ENCODE measurements at places on chromosomes 2 and 18.

DNA sequence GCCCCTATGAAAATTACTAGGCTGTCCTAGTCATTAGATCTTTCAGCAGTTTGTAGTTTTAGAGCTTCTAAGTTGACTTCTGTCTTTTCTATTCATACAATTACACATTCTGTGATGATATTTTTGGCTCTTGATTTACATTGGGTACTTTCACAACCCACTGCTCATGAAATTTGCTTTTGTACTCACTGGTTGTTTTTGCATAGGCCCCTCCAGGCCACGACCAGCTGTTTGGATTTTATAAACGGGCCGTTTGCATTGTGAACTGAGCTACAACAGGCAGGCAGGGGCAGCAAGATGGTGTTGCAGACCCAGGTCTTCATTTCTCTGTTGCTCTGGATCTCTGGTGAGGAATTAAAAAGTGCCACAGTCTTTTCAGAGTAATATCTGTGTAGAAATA lies 193.8 kb downstream of the RPIA start:
- no peak for DNase-seq
- no peak overlapping the region for H3K4me3 ChIP-seq
- peaks cover 11% of the 10 kb centered on the region for H3K27me3 ChIP-seq
- no peak overlapping the region for H3K27ac ChIP-seq
- no peaks in the 10 kb centered on the region for H3K4me1 ChIP-seq

DNA sequence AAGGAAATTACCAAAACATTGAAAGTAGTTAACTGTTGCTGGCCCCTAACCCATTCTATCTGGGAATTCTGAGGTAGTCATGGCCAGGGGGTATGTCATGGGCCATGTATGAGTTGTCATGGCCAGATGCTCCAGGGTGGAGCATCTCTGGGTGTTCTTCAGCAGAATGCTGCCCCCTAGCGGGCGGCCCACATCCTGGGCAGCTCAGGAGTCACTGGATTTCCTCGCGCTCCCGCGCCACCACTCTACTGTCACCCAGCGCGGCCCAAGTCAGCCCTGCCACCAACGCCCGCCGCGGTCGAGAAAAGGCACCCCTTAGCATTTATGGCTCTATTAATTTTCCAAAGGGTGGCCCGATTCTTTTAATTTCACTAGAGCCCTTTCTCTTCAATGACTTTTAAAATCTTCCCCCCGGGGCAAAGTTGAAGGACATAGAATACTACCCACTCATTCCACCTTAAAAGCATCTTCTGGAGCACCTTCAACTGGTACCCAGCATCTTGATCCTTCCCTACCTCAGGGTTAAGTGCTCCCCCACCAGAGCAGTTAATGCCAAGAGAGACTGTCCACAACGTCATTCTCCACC lies 41.6 kb downstream of the PKDCC start:
- no peak for DNase-seq
- H3K4me1 ChIP-seq = peaks cover 25% of the 10 kb centered on the region
- no peak overlapping the region for H3K27ac ChIP-seq
- H3K36me3 ChIP-seq = no peaks in the 10 kb centered on the region
- H3K4me3 ChIP-seq = no peak overlapping the region

- no peaks in the 10 kb centered on the region for H3K27me3 ChIP-seq
- H3K4me3 ChIP-seq = no peak overlapping the region
- peaks cover 2% of the 10 kb centered on the region for H3K36me3 ChIP-seq
- peaks cover 86% of the 10 kb centered on the region for H3K4me1 ChIP-seq
- H3K27ac ChIP-seq = peak overlapping the region; percentile 93
These were observed 27.7 kb downstream of the SH3BP4 start for GRCh38 chr2:234979204-234980167.

- no peaks in the 10 kb centered on the region for H3K36me3 ChIP-seq
- H3K27me3 ChIP-seq = peaks cover 6% of the 10 kb centered on the region
- no peak overlapping the region for H3K4me3 ChIP-seq
- H3K27ac ChIP-seq = no peak overlapping the region
- H3K4me1 ChIP-seq = no peaks in the 10 kb centered on the region
- DNase-seq = no peak
These were observed 261.3 kb upstream of the STON1 start for GRCh38 chr2:48268671-48269070.

GRCh38 chr18:37668971-37669747 lies 103.6 kb upstream of the CELF4 start:
- peak; percentile 72 for DNase-seq
- no peak overlapping the region for H3K27ac ChIP-seq
- H3K4me3 ChIP-seq = no peak overlapping the region

GRCh38 chr2:147288131-147288530 lies 556.7 kb upstream of the ACVR2A start:
- no peak for DNase-seq
- no peaks in the 10 kb centered on the region for H3K27me3 ChIP-seq
- H3K4me3 ChIP-seq = no peak overlapping the region

DNA sequence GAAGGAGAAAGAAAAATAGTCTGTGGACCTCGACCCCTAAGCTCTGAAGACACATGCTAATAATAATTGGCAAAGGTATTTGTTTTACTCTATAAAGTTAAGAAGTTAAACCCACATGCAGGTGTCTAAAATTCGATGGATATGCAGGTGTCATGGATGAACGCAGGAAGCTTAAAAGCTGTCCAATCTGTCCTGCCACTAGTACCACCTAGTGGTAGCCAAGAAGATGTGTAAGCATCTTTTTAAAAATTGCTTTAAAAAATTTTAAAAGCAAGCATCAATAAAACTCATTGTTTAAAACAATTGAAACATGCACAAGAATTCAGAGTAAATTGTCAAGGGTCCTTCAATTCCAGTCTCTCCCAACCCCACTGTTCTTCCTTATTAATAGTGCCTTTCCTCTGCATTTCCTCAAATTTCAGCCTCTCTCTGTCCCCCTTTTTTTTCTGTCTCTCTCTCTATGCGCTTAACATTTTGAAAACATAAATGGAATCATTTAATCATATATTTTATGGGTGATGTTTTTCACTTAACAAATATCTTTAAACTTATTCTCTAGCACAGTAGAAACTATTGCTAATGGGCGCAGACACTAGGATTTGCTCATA lies 30.6 kb upstream of the PPP3R1 start:
- no peak overlapping the region for H3K27ac ChIP-seq
- H3K27me3 ChIP-seq = no peaks in the 10 kb centered on the region
- no peak for DNase-seq
- H3K4me1 ChIP-seq = peaks cover 1% of the 10 kb centered on the region

DNA sequence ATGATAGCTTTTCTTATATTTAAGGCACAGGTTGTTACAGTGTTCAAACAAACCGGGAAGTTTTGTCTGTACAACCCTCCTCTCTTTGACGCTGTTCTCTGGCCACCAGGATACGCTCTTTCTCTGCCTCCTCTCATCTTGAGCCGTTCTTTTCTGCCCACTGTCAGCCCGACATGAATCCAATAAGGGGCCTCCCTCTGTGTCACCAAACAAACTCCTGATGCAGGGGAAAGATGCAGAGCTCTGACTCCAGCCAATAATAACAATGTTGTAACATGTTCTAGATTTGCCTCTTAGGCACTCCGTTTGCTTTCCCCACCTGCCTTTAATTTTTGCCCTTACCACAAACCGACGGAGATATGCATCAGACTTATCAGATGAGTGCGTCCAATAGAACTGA lies 449.3 kb downstream of the SLC4A3 start:
- H3K36me3 ChIP-seq = no peaks in the 10 kb centered on the region
- H3K27ac ChIP-seq = peak overlapping the region; percentile 96
- no peaks in the 10 kb centered on the region for H3K27me3 ChIP-seq
- H3K4me3 ChIP-seq = peak overlapping the region; percentile 6
- peaks cover 71% of the 10 kb centered on the region for H3K4me1 ChIP-seq

DNA sequence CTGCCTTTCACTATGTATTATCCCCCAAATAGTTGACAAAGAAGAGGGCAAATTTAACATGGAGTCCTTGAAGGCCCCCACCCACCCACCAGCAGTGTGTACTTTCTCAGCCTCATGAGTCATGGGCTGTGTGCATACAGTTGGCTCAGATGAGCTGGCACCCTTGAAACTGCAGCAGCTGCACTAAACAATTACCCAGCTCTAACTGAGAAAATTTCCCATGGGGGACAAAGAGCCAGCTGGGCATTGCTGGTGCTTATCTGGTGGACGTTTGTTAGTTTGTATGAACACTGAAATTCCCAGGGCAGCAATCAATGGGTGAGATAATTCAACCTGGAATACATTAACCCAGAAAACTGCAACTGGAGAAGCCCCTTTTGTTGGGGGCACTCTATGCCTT lies 131.7 kb downstream of the GCA start:
- DNase-seq = no peak
- no peak overlapping the region for H3K27ac ChIP-seq
- H3K36me3 ChIP-seq = no peaks in the 10 kb centered on the region
- H3K4me3 ChIP-seq = no peak overlapping the region
- H3K27me3 ChIP-seq = peaks cover 3% of the 10 kb centered on the region
- no peaks in the 10 kb centered on the region for H3K4me1 ChIP-seq

- H3K4me1 ChIP-seq = peaks cover 16% of the 10 kb centered on the region
- H3K4me3 ChIP-seq = no peak overlapping the region
- no peaks in the 10 kb centered on the region for H3K27me3 ChIP-seq
- no peak for DNase-seq
These were observed 61.0 kb upstream of the AGPS start for GRCh38 chr2:177331466-177331997.

- peaks cover 36% of the 10 kb centered on the region for H3K4me1 ChIP-seq
- no peak overlapping the region for H3K4me3 ChIP-seq
- no peak for DNase-seq
- H3K27ac ChIP-seq = peak overlapping the region; percentile 18
- H3K36me3 ChIP-seq = no peaks in the 10 kb centered on the region
These were observed 1.7 kb upstream of the GATA6 start for GRCh38 chr18:22167471-22168241.

DNA sequence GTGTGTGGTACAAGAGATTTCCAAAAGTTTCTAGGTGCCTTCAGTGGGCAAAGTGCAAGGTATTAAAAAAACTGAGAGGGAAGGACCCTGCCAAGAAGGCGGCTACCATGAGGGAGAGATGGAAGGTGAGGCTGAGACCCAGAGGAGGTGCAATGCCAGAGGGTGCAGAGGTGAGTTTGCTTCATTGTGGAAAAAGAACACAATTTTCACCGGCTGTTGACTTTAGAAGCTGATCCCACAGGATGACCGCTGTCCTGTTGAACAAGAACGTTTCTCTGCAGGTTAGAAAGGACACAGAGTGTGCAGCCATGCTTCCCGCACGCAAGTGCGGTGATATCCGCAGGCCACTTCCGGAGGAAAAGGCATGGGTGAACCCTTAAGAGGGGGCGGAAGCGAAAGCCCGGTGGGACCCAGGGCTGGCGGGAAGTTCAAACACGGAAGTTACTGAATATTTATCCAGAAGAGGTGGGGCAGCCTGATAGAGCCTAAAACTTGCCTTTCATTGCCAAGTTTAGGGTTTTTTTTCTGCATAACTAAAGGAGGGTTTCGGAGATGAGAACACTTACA lies 16.6 kb downstream of the SP110 start:
- H3K27me3 ChIP-seq = no peaks in the 10 kb centered on the region
- no peaks in the 10 kb centered on the region for H3K4me1 ChIP-seq
- no peak overlapping the region for H3K27ac ChIP-seq
- no peak for DNase-seq
- peaks cover 60% of the 10 kb centered on the region for H3K36me3 ChIP-seq

- no peak overlapping the region for H3K4me3 ChIP-seq
- no peaks in the 10 kb centered on the region for H3K36me3 ChIP-seq
- H3K27me3 ChIP-seq = no peaks in the 10 kb centered on the region
These were observed 330.1 kb downstream of the CYRIA start for GRCh38 chr2:16335604-16335930.

- peaks cover 15% of the 10 kb centered on the region for H3K4me1 ChIP-seq
- H3K27me3 ChIP-seq = no peaks in the 10 kb centered on the region
- H3K36me3 ChIP-seq = peaks cover 48% of the 10 kb centered on the region
- H3K4me3 ChIP-seq = no peak overlapping the region
- H3K27ac ChIP-seq = no peak overlapping the region
- DNase-seq = no peak
These were observed 364.1 kb downstream of the SETBP1 start for GRCh38 chr18:45044787-45045186.

- peaks cover 15% of the 10 kb centered on the region for H3K4me1 ChIP-seq
- no peak overlapping the region for H3K4me3 ChIP-seq
- no peak for DNase-seq
- no peaks in the 10 kb centered on the region for H3K36me3 ChIP-seq
These were observed 41.8 kb downstream of the TTC32 start for GRCh38 chr2:19860022-19860421.

DNA sequence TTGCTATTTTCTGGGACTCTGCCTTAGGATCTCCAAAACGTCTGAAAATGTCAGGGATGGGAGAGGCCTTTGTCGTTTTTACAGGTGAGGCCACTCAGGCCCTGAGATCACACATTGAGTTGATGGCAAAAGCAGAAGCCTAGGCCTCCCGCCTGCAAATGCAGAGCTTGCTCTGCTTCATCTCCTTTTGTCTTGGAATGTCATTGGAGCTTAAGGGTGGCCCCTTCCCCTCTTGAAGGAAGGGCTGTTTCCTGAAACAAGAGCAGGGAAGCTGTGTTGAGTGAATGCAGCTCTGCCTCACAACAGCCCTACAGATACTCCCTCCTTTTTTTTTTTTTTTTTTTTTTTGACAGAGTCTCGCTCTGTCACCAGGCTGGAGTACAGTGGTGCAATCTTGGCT lies 123.5 kb downstream of the GLI2 start:
- no peak overlapping the region for H3K27ac ChIP-seq
- no peaks in the 10 kb centered on the region for H3K36me3 ChIP-seq
- peaks cover 55% of the 10 kb centered on the region for H3K4me1 ChIP-seq
- H3K4me3 ChIP-seq = no peak overlapping the region
- no peaks in the 10 kb centered on the region for H3K27me3 ChIP-seq

GRCh38 chr18:9876867-9877654 lies 8.7 kb upstream of the TXNDC2 start:
- H3K27ac ChIP-seq = peak overlapping the region; percentile 94
- H3K4me1 ChIP-seq = peaks cover 14% of the 10 kb centered on the region
- no peak for DNase-seq
- H3K36me3 ChIP-seq = no peaks in the 10 kb centered on the region

- H3K27me3 ChIP-seq = no peaks in the 10 kb centered on the region
- no peak overlapping the region for H3K27ac ChIP-seq
- H3K4me1 ChIP-seq = peaks cover 10% of the 10 kb centered on the region
These were observed 126.0 kb upstream of the KLF7 start for GRCh38 chr2:207291625-207292252.

GRCh38 chr2:39686456-39686855 lies 20.7 kb downstream of the TMEM178A start:
- H3K27ac ChIP-seq = no peak overlapping the region
- H3K36me3 ChIP-seq = peaks cover 4% of the 10 kb centered on the region
- H3K4me1 ChIP-seq = peaks cover 2% of the 10 kb centered on the region
- H3K27me3 ChIP-seq = peaks cover 24% of the 10 kb centered on the region

DNA sequence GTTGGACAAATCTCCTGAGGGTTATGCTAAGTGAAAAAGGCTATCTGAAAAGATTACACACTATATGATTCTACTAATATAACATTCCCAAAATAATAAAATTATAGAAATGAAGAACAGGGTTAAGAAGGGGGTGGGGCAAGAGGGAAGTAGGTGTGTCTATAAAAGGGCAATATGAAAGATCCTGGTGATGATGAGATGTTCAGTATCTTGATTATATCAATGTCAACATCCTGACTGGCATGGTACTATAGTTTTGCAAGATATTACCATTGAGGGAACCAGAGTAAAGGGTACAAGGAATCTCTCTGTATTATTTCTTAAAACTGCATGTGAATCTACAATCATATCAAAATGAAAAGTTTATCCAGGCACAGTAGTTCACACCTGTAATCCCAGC lies 16.7 kb downstream of the CFAP53 start:
- H3K4me1 ChIP-seq = no peaks in the 10 kb centered on the region
- H3K4me3 ChIP-seq = no peak overlapping the region
- no peak for DNase-seq
- H3K27ac ChIP-seq = no peak overlapping the region
- peaks cover 2% of the 10 kb centered on the region for H3K27me3 ChIP-seq

- no peaks in the 10 kb centered on the region for H3K4me1 ChIP-seq
- no peaks in the 10 kb centered on the region for H3K36me3 ChIP-seq
- DNase-seq = no peak
These were observed 648.1 kb downstream of the CPS1 start for GRCh38 chr2:211204456-211204855.
